Gastroesophageal sphincter (tissue), 4 donors: ENCODE measurements at places on chromosomes 7 and 10. TPM values are rescaled to one million over a fixed set of nuclear protein-coding genes. Genes with fewer than 3 reads are reported as not detected.

The GDF10 gene
- 29.7 TPM for total RNA-seq

The ZMIZ1 gene
- total RNA-seq, result 68.1 TPM

The HTR7 gene
- 0.19 TPM for total RNA-seq

The NXPH1 gene
- not detected for total RNA-seq

The PIP gene
- total RNA-seq, result not detected

The HPSE2 gene
- total RNA-seq, result 72.5 TPM

The A1CF gene
- not detected for total RNA-seq

The ASIC3 gene
- 3.1 TPM for total RNA-seq

The SLC13A1 gene
- total RNA-seq, result not detected

The MYO1G gene
- total RNA-seq, result 1.5 TPM

The KCNH2 gene
- 26.6 TPM for total RNA-seq
